ENCODE measurements at places on chromosomes 11 and 22.
A peak's percentile ranks its signal among the peaks of the same experiment; 100 is the strongest.

DNA sequence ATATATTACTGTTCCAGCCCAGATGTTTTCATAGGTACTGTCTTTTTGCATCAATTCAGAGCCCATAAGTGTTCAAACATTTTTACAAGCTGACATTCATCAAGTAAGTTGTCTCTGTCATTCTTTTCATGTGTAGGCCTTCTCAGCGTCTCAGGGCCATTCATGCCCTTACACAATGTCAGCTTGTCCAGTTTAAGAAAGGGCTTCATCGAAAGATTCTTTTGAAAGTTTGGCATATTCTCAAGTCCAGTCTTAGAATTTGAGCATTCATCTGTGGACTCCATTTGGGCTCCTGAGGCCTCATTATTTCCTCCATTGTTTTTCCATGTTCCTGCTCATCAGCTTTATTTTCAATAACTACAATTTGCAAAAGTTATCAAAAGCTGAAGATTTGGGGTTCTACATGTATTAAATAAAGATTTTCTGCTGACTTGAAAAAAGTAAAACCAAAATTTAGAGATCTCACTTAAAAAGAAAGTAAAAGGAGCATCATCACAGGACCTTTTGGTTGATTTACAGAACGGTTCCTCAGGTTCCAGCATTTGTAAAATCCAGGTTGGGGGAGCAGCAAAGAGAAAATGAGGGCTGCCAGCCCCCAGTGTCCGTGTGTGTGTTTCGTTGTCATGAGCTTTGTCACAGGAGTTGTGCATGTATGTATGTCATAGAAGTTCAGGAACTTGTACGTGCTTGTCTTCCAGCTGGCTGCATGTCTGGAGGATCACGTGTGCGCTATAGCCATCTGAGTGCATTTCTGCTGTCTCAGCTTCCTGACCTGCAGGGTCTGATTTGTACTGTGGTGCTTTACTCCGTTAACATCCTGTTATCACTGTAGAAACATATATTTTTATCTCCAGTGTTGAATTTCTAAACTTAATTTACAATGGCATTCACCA lies 15.6 kb downstream of the MOV10L1 start:
- DNase-seq, result no peak

- no peak for DNase-seq
These were observed 861.2 kb downstream of the OPCML start for GRCh38 chr11:132670921-132671675.

GRCh38 chr22:46084943-46085827 lies 65.1 kb upstream of the PPARA start:
- no peak for DNase-seq

GRCh38 chr11:32870676-32871075 lies 21.9 kb upstream of the QSER1 start:
- DNase-seq, result peak; percentile 21

DNA sequence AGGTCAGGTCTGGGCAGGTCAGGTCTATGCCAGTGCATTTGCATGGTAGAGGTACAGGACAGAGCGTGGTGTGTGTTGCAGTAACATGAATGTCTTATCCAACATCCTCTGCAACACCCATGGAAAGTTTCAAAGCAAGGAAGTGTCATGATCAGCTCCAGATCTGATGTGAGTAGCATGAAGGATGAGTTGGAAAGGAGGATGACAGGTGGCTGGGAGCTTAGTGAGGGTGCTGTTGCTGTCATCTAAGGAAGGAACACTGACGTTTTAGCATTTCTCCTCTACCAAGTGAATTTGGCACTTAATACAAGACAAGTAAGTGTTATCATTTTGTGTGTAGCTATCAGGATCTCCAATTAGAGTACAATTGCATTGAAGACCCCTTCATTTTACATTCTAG lies 65.1 kb downstream of the GRK3 start:
- DNase-seq, result no peak

DNA sequence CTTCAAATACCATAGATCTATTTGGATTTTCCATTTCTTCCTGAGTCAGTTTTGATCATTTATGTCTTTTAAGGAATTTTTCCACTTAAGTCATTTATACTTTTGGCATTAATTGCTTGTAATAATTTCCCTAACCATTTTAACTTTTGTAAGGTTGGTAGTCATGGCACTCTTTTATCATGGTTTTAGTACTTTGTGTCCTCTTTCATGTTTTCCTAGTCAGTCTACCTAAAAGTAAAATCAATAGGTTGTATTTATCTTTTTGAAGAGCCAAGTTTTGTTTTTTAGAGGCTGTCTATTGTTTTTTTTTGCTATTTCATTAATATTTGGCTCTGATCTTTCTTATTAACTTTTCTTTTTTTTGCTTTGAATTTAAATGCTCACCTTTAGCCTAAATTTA lies 45.5 kb upstream of the IGLL5 start:
- DNase-seq, result no peak

- peak; percentile 58 for DNase-seq
These were observed 2.9 kb upstream of the ARFGAP2 start for GRCh38 chr11:47179655-47179991.

DNA sequence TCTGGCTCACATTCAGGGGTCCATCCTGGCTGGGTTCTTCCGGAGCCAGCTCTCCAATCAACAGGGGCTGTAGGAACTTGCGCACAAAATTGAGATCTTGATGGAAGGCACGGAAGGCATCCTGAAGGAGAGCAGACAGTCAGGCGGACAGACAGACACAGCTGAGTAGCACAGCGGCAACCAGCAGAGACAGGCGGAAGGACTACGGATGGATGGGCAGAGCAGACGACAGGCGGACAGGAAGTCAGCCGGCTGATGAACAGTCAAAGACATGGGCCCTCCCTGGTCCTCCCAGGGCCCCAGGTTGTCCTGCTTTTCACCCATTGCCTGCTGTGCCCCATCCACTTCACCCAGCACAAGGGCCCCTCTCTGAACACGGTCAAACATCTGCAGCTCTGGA lies 11.3 kb downstream of the FADS3 start:
- DNase-seq, result no peak

- no peak for DNase-seq
These were observed 15.8 kb upstream of the ALX4 start for GRCh38 chr11:44325698-44326097.

DNA sequence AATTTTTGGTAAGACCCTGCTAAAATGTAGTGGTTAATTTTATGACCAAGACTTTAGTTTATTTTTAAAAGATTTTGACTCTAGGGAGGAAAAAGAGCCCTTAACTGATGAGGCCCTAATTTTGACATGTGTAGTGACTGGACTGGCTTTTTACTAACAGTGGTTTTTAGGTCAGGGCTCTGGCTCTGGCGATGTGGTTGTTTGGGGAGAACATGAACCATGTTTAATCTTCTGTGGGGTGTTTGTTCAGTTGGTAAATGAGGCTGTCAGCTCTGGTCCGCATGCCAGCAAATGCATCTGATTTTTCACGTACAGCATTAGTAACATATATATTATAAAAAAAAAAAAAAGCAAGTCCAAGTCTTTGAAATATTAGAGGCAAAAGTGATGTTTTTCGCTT lies 104.3 kb downstream of the EXT2 start:
- DNase-seq, result no peak

GRCh38 chr22:20991252-20992055 lies 9.4 kb downstream of the LZTR1 start:
- DNase-seq, result no peak

GRCh38 chr11:8016440-8016839 lies 29.3 kb downstream of the EIF3F start:
- no peak for DNase-seq

DNA sequence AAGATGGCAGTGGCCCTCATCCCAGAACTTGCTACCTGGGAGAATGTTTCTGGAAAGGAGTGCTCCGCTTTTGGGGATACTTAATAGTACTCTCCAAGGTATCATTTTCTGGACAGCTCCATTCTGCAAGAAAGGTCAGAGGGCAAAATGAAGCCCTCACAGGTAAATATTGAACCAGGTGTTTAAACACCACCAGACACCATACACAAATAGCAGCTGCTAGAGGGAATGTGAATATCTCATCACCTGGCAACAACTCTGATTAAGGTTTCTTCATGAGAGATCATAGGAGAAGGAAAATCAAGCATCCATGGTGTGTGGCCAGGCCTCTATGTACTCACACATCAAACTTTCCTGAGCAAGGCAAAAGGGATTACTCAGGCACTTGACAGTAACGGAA lies 226.1 kb upstream of the FAT3 start:
- no peak for DNase-seq

GRCh38 chr11:45097721-45098493 lies 48.5 kb upstream of the PRDM11 start:
- peak; percentile 96 for DNase-seq

DNA sequence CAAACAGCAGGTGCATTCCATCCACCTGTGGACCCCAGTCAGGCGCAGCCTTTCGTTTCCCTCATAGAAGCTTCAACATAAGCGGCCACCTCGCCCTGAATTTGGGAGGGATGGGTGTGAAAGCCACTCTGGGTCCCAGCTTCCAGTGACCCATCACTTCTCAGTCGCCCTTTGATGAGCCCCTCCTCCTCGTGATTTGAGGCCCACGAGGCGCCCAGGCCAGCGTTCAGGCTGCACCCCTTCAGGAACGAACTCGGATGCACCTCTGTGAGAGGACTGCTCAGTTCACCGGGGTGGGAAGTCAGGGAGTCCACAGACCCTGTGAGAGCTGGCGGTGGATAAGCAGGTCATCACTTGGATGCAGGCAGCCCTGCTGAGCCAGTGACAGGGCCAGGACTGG lies 1118.2 kb downstream of the BRD1 start:
- DNase-seq, result no peak

DNA sequence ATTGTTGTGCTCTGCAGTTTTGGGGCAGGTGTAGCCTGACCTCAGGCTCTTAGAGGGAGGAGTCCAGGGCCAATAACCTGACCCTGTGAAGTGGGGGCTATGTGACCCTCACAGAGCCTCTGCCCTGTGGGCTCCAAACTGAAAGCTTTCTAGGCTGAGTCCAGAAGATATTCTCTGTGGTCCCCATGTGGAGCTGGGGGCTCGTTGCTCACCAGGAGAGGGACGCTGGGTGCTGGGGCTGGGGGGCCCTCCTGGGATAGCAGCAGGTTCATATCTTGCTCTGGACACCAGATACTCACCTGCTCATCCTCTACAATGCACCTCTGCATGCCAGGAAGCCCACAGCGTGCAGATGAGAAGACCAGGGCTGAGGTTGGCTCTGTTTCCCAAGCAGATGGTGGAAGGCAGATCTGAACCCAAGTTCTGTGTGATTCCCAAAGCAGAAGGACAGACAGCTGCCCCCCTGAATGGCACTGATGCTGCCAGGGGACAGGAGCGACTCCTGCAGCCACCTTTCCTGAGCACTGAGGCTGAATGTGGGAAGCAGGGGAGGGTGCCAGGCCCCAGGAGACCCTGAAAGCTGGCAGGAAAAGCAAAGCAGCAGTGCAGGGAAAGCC lies 1022.0 kb downstream of the TBC1D22A start:
- DNase-seq, result no peak

GRCh38 chr22:20291604-20292063 lies 23.5 kb upstream of the RTN4R start:
- no peak for DNase-seq

DNA sequence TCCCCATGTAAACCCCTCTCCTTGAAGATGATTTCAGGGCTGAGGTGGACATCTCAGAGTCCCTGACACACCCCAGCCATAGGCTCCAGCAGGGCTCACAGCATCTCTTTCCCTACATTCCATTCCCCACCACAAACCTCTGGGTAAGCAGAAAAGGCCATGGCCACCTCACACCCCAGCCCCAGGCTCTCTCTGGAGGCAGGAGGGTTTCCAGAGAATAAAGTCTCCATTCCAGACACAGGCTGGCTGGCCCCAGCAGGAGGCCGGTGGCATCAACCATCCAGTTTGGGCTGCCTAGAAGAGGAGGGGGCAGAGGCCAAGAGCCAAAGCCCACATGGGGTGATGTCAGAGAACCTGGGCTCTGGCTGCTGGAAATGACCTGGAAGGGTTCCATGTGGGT lies 61.4 kb downstream of the TP53I11 start:
- DNase-seq, result no peak

GRCh38 chr22:25021976-25022711 lies 69.6 kb downstream of the KIAA1671 start:
- DNase-seq, result no peak

DNA sequence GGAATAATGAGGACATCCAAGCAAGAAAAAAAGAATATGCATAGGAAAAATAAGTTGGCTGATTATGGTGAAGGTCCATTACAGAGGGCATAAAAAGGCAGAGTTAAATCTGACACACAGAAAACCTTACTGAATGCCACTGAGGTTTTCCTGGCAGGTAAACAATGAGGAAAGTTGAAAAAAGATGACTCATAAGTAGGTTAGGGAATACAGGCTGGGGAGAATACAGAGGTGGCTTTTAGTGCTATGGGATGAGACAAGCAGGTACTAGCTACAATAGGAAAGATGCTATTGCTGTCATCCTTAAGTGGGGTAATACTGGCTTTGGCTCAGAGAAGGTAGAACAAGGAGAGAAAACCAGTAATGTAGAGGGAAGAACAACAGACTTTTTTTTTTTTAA lies 44.7 kb downstream of the CSTF3 start:
- DNase-seq, result no peak

DNA sequence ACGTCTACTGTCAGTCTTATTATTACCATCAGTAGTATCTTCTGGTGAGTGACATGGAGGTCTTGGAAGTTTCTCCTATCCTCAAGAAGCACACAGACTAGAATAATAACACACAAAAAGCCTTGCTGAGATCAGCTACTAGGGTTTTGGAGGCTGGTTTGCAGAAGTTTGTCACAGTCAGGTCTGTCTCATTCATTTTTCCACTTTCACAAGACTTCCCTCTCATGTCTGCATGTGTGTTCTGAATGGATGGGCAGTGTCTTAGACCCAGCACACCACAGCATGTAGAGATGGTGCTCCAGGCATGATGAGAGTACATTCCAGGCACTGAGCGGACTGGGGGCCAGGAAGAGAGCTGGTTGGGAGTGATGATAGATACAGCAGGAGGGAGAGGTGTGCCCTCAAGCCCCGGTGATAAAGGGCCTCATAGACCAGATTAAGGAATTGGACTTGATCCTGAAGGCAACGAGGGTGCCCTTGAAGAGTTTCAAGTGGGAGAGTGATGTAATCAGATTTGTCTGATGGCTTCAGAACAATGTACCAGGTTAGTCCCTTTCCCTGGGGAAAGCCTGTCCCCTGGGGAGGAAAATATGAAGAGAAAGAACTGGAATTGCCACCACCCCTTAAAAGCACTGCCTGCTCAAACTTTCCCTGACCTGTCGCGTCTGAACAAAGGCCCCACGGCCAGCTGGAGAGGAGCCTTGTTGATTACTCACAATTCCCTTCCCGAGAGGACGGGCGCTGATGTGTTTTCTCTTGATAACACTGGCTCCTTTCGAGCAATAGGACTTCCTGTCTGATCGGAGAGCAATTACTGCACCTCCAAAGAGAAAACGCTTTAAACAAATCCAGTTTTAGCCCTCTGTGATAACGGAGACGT lies 45.1 kb upstream of the LMO2 start:
- no peak for DNase-seq

- no peak for DNase-seq
These were observed 16.3 kb downstream of the AP5B1 start for GRCh38 chr11:65764434-65764833.

DNA sequence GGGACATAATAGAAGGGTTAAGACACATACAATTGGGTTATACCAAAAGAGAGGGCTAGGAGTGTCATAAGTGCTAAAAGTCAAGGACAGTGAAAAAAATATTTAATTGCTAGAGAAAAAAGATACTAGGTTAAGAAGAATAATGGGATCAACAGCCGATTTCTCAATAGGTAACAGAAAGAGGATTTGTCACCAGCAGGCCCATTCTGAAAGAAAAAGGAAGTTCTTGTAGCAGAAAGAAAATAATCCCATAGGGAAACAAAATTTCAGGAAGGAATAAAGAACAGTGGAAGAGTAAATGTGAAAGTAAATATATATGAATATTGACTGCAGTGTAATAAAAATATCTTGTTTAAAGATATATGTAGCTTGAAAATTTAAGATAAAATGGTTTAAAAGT lies 43.3 kb upstream of the ADORA2A start:
- DNase-seq, result no peak

All from nephron progenitor cell (in vitro differentiated cells).